Type B pancreatic cell (in vitro differentiated cells): ENCODE measurements at places on chromosomes 7 and 10. TPM values are rescaled to one million over a fixed set of nuclear protein-coding genes. Genes with fewer than 3 reads are reported as not detected.

Gene RAMP3
- total RNA-seq, result 0.48 and 0.70 TPM in 2 replicates

Gene SORBS1
- total RNA-seq, result 28.2 and 31.4 TPM in 2 replicates

Gene FOXP2
- 3.4 and 24.0 TPM in 2 replicates for total RNA-seq

Gene CCAR1
- total RNA-seq, result 79.4 and 109 TPM in 2 replicates

Gene ADAMTS14
- 0.29 and 1.4 TPM in 2 replicates for total RNA-seq

Gene PSTK
- 4.6 and 5.0 TPM in 2 replicates for total RNA-seq

Gene SUN3
- total RNA-seq, result not detected in 2 replicates

Gene PIP
- not detected in 2 replicates for total RNA-seq

Gene AGAP3
- total RNA-seq, result 95.9 and 114 TPM in 2 replicates

Gene CADPS2
- total RNA-seq, result 6.6 and 10.1 TPM in 2 replicates

Gene SPRN
- 0.21 and 0.56 TPM in 2 replicates for total RNA-seq

Gene PHKG1
- total RNA-seq, result 1.8 TPM in 1 of 2 replicates, not detected in the other

Gene SFRP5
- 5.7 and 9.6 TPM in 2 replicates for total RNA-seq

Gene ACSM6
- not detected in 2 replicates for total RNA-seq

- no peak for DNase-seq
- no peak overlapping the region for H3K4me3 ChIP-seq
- H3K27ac ChIP-seq, result no peak overlapping the region
- peaks cover 74% of the 10 kb centered on the region for H3K27me3 ChIP-seq
- H3K4me1 ChIP-seq, result no peaks in the 10 kb centered on the region
- no peaks in the 10 kb centered on the region for H3K36me3 ChIP-seq
These were observed 247.8 kb downstream of the OTUD1 start for GRCh38 chr10:23686722-23687121.

GRCh38 chr10:92356041-92356440, 65.1 kb downstream of the MARCHF5 start:
- DNase-seq, result no peak
- no peaks in the 10 kb centered on the region for H3K27me3 ChIP-seq
- H3K4me3 ChIP-seq, result no peak overlapping the region
- H3K36me3 ChIP-seq, result peaks cover 3% of the 10 kb centered on the region
- H3K27ac ChIP-seq, result no peak overlapping the region

DNA sequence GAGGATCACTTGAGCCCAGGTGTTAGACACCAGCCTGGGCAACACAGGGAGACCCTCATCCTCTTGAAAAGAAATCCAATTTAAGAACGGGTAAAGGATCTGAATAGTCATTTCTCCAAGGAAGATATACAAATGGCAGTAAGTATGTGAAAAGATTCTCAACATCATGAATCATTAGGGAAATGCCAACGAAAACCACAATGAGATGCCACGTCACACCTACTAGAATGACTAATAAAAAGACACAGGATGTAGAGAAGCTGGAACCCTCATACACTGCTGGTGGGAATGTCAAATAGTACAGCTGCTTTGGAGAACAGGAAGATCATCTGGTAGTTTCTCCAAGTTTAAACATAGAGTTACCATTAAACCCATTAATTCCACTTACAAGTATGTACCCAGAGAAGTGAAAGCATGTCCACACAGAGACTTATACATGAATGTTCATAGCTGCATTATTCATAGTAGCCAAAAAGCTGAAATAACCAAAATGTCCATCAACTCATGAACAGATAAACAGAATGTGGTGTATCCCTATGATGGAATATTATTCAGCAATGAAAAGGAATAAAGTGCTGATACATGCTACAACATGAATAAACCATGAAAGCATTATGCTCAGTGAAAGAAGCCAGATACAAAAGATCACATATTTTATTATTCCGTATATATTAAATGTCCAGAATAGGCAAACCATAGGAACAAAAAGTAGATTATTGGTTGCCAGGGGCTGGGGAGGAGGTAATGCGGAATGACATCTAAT, 13.1 kb upstream of the ZMIZ2 start:
- H3K4me1 ChIP-seq, result no peaks in the 10 kb centered on the region
- H3K27ac ChIP-seq, result no peak overlapping the region

DNA sequence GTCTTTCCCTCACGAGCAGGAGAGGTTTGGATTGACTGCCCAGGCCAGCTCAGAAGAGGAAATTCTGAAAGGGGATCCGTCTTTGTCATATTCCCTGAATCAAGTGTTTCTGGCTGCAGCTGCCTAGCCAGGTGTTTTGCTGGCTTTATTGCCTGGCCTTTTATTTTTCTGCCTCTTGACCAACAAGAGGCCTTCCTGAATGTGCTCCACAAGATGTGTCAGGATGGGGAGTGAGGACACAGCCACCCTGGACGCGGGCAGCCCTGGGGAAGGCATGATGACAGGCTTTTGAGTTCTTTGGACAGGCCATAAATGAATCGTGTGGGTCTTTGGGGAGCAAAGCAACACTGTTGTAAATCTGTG, 163.6 kb downstream of the CAMK1D start:
- H3K4me3 ChIP-seq, result no peak overlapping the region
- peaks cover 5% of the 10 kb centered on the region for H3K36me3 ChIP-seq
- no peak for DNase-seq

GRCh38 chr10:121137533-121137932, 286.4 kb downstream of the WDR11 start:
- no peaks in the 10 kb centered on the region for H3K36me3 ChIP-seq
- H3K4me1 ChIP-seq, result peaks cover 7% of the 10 kb centered on the region
- H3K27ac ChIP-seq, result no peak overlapping the region

- DNase-seq, result no peak
- no peak overlapping the region for H3K27ac ChIP-seq
- H3K4me1 ChIP-seq, result no peaks in the 10 kb centered on the region
- H3K27me3 ChIP-seq, result no peaks in the 10 kb centered on the region
These were observed 93.1 kb upstream of the TEX47 start for GRCh38 chr7:88888684-88889083.

DNA sequence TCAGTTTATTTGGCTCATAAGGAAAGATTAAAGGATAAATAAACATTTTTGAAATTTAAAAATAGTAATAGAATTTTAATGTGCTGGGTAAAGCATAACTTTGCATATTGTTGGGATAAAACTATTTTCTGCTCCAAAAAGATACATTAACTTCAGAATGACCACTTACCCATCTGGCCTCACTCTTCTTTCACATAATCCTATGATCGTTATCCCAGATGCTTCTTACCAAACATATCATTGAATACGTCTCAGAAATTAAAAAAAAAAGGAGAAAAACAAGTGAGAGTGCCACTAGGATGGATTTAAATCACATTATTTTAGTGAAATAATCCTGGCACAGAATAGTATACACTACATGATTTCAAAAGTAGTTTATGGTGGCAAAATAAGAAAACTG, 677.5 kb upstream of the ZWINT start:
- no peaks in the 10 kb centered on the region for H3K36me3 ChIP-seq
- no peak for DNase-seq
- no peak overlapping the region for H3K27ac ChIP-seq
- H3K4me3 ChIP-seq, result no peak overlapping the region
- H3K4me1 ChIP-seq, result no peaks in the 10 kb centered on the region

- H3K27ac ChIP-seq, result no peak overlapping the region
- no peak overlapping the region for H3K4me3 ChIP-seq
- peaks cover 21% of the 10 kb centered on the region for H3K27me3 ChIP-seq
- DNase-seq, result no peak
- H3K36me3 ChIP-seq, result no peaks in the 10 kb centered on the region
These were observed 160.3 kb downstream of the PAXIP1 start for GRCh38 chr7:154842591-154842990.

DNA sequence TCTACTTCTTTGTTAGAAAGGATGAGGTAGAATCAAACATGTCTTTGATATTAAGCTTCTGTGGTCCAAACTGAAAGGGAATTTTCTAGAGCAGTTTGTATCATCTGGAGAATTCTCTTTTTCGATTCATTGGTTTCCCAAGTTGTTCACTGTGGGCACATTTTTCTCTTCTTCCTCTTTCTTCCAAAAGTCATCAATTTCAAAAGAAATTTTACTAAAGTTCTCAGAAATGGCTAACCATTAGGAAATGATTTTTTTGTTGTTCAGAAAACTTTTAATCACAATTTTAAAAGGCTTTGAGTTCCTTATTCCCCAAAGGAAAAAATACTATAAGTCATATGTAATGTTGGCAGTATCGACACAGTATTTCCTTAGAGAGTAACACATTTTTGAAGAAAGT, 28.3 kb upstream of the CCDC6 start:
- no peaks in the 10 kb centered on the region for H3K27me3 ChIP-seq
- no peak for DNase-seq
- H3K27ac ChIP-seq, result no peak overlapping the region
- H3K36me3 ChIP-seq, result no peaks in the 10 kb centered on the region
- H3K4me3 ChIP-seq, result no peak overlapping the region

DNA sequence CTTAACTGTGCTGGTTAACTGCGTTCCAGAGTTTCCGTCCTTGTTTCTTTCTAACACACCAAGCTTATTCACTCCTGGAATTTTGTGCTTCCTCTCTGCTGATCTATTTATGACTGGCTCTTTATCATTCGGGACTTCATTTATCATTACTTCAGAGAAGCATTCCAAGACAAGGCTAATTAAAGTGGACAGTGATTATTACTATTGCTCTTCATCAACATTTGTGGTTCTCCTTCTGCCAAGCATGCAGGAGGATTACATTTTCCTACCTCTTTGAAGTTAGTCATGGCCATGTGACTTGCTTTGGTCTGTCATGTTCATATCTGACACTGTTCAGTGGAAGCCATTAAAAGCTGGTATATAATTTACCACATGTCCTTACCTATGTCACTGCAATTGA, 172.4 kb upstream of the AGR3 start:
- no peak for DNase-seq
- H3K36me3 ChIP-seq, result peaks cover 3% of the 10 kb centered on the region
- no peak overlapping the region for H3K4me3 ChIP-seq
- no peak overlapping the region for H3K27ac ChIP-seq
- no peaks in the 10 kb centered on the region for H3K4me1 ChIP-seq
- no peaks in the 10 kb centered on the region for H3K27me3 ChIP-seq
